ENCODE measurements at places on chromosomes 7 and 10.

DNA sequence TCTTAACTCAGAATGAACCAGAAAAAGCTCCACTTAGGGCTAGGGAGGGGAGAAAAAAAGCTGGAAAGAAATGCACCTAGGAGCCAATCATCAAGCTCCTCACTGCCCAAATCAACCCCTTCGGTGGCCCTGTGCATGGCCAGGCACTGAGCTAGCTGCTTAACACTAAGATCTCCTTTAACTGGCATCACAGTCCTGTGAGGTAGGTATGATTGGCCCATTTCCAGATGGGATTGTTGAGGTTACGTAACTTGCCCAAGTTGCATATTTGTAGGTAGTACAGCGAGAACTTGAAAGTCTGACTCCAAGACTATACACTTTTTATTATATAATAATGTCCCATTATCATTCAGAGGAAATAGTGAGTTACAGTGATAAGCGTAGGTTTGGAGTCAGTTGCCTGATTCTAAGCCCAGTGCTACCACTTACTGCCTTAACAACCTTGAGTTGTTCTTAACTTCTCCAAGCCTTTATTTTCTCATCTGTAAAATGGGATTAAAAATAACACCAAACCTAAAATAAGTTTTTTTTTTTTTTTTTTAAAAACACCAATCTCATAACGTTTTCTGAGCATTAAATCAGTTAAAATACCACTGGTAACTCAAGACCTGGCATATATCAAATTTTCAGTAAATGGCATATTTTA is 37.2 kb upstream of the ACSL5 start:
- DNase-seq: no peak

DNA sequence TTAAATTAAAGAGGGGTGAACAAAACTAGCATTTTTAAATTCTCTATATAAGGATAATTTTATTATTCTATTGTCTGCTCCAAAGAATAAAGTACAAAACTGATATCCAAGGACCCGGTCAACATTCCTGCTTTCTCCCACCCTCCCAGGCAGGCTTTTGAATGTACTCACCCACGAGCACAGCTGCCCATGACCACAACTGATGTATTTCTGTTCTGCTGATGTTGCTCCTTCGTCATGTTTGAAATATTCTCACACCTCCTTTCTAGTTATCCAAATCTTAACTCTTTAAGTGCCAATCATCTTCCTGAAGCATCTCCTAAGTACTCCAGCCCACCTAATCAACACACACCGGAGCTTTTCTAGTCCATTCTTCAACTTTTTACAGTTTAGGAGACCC is 46.7 kb downstream of the CALD1 start:
- DNase-seq: peak; percentile 87

- no peak for DNase-seq
Observed at GRCh38 chr7:24455813-24456525, 117.3 kb upstream of the PALS2 start.

DNA sequence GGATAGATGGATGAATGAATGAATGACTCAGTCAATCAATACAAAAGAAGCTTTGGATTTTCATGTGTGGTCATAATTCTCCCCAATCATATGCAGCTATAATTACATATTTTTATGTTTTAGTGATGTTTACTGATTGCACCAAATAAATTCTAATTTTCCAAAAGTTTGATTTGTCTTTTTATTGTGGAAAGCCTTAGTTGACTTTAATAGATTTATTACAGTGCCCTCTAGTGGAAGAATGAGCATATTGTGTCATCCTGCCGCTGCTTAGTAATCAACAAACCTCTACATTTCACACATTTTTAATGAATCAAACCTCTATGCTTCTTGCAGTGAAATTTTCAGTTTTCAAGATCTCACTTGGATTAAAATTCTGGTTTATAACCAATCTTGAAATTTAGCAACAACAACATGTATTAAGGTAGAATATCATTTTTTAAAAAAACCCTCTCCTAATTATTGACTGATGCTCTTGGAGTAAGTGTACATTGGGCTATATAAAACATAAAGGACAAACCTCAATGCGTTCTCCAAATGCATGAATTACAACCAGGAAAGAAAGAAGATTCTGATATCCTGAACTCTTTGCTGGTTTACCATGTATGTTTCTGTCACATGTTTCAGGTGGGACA is 55.6 kb upstream of the PNLIP start:
- peak; percentile 22 for DNase-seq

- DNase-seq: no peak
Observed at GRCh38 chr10:1504940-1505339, 232.4 kb downstream of the ADARB2 start.

- no peak for DNase-seq
Observed at GRCh38 chr7:76023002-76023401, 24.8 kb downstream of the STYXL1 start.

GRCh38 chr10:49733866-49734265 is 28.3 kb downstream of the OGDHL start:
- no peak for DNase-seq

DNA sequence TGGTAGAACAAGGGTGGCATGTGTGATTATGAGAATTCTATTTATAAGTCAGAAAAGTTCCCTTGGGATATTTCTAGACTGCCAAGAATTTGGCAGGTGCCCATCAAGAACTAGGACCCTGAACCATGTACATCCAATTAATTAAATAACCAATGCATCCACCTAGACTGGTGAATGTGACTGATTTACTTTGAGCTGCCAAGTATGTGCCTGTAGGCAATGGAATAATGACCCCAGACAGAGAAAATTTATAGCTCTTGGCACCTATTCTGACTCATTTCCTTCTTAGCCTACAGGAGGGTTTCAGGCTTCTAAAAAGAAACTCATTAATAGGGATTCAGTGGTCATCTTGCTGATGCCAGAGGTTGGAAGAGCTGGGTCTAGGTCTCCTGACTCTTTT is 54.9 kb downstream of the KCNH2 start:
- DNase-seq: no peak

- DNase-seq: no peak
Observed at GRCh38 chr10:82245157-82245556, 370.2 kb downstream of the NRG3 start.

GRCh38 chr10:6203331-6204062 is 765 bp downstream of the PFKFB3 start:
- DNase-seq: peak; percentile 73

- no peak for DNase-seq
Observed at GRCh38 chr10:99530108-99531025, 2.4 kb upstream of the NKX2-3 start.

GRCh38 chr7:74717889-74718288 is 55.9 kb upstream of the NCF1 start:
- DNase-seq: no peak

DNA sequence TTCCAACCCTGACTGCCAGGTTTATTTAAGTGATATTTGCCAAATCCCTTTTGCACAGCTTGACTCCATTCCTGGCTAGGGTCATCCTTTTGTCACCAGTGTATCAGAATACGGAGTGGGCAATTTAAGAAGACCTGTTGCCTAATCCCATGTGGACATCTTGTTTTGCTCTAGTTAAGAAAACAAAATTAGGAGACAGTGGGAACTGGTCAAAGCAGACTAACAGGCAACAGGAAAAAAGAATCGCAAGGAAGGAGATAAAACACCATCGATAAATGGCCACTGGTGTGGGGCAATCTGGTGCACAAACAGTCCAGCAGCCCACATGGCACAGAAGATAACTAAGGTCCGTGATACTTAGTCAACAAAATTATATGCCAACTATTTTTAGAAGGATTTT is 21.4 kb downstream of the KDM7A start:
- DNase-seq: no peak

DNA sequence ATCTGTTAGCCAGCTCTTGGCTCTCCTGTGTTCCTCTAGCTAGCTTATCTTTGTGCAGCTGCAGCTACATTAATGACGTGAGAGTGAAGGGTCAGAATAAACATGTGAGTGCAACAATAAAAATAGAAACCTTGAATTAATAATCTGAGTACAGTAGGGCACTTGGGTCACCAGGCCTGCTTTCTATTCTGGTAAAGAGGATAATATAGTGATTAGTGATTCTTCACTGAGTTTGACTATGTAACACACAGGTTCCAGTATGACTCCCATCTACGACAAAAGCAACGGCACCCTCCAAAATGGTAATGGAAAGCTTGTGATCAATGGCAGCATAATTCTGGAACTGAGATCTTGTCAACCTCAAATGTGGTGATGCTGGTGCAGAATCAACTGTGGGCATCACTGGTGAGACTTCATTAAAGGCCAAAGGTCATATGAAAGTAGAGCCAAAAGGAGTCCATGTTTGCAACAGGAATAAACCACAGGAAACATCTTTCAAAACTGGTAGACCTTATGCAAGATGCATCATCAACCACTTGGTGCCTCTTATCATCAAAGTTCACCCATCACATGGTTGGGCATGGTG is 77.6 kb downstream of the NRBF2 start:
- no peak for DNase-seq

GRCh38 chr7:129530795-129531391 is 28.6 kb downstream of the SMKR1 start:
- DNase-seq: peak; percentile 61

GRCh38 chr10:61478621-61479312 is 25.6 kb upstream of the TMEM26 start:
- DNase-seq: no peak

GRCh38 chr10:77582710-77583115 is 54.9 kb downstream of the KCNMA1 start:
- DNase-seq: peak; percentile 83

- DNase-seq: peak; percentile 57
Observed at GRCh38 chr10:117431160-117431559, 55.9 kb upstream of the PDZD8 start.

DNA sequence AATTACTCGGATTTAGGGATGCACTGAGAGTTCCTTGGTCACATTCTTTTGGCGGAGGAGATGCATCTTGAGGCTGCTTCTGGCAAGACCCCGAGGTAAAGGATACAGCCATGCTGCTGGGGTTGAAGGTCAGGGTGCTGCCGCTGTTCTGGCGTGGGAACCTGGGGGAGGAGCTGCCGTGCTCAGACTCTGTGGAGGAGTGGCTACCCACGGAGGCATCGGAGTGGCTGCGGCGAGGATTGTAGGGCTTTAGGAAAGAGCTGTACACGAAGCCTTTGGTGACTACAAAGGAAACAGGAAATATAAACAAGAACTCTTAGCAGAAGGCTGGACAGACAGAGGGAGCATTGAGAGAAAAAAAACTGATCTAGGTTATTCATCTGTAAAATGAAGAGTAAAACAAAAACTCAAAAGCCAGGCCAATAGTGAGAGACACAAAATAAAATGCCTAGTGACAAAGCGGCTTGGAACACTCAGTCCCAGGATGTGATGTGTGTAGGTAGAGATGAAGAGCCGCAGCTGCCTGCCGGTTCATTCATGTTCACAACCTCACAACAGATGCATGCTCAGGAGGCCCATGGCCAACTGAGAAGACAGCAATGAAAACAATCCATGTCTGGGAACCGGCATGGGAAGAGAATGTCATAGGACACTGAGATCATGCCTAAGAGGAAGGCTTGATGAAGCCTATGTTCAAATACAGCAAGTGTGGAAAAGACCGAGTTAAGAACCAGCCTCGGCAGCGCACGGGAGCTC is 97.8 kb downstream of the ABCC2 start:
- DNase-seq: no peak

- no peak for DNase-seq
Observed at GRCh38 chr10:123129618-123130271, 6.0 kb upstream of the HMX3 start.

DNA sequence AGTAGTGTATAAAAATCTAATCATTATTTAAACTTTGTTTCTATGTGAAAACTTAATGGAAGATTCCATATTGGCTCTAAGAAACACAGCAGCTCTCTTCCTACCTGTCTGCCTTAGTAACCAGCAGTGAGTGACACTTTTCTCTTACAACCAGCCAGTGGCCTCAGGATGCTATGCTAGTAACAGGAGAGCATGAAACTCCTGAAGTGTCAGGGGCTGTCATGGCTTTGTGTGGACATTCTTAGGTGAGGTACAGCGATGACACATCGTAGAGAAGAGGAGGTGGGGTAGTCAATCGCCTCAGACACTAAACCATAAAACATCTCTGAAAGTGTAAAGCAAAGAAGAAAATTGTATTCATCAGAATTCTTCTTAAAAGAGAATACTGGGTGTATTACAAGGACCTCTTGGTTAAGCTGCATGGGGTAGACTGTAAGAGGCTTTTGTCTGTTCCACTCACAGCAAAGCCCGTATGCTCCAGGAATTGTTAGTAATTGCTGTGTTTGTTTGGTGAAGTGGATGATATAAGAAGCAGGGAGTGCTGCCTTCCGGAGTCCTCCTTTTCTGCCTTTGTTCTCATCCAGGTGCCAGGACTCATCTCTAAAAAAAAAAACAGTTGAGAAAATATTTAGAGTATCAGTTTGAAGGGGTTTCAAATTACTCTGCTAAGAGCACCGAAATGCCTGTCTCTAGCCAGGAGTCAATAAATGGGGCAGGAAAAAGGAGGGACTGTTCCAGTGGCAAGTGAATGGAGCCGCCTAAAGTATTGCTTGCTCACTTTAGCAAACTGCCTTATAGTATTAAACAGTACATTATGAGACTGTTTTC is 518.8 kb downstream of the CNTNAP2 start:
- no peak for DNase-seq

DNA sequence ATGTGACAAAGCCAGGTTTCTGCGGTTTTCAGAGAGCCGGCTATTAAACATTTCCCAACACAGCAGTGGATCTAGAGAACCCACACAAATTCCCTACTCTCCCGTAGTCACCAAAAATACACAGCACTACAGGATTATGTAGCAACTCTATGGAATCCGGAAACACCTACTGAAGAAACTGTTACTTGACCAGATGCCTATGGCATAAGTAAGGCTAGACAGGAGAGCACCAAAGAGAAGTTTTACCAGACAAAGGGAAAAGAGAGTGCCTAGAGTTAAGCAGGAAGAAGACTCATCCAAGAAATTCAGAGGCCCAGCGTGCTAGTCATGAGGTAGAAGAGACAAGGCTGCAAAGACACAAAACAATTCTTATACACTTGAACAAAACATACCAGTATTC is 321.1 kb downstream of the PARD3 start:
- no peak for DNase-seq

DNA sequence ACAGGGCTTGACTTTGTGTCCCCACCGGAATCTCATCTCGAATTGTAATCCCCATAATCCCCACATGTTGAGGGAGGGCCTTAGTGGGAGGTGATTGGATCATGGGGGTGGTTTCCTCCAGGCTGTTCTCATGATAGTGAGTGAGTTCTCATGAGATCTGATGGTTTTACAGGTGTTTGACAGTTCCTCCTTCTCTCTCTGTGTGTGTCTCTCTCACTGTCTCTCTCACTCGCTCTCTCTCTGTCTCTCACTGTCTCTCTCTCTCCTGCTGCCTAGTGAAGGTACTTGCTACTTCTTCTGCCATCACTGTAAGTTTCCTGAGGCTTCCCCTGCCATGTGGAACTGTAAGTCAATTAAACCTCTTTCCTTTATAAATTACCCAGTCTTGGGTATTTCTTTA is 289.8 kb upstream of the HABP2 start:
- DNase-seq: no peak

GRCh38 chr7:157292770-157293412 is 43.9 kb upstream of the DNAJB6 start:
- no peak for DNase-seq

GRCh38 chr7:148480479-148481146 is 110.0 kb upstream of the C7orf33 start:
- no peak for DNase-seq

Measured in fibroblast of skin of back (primary cell).